ENCODE measurements at places on chromosomes 4 and X.

DNA sequence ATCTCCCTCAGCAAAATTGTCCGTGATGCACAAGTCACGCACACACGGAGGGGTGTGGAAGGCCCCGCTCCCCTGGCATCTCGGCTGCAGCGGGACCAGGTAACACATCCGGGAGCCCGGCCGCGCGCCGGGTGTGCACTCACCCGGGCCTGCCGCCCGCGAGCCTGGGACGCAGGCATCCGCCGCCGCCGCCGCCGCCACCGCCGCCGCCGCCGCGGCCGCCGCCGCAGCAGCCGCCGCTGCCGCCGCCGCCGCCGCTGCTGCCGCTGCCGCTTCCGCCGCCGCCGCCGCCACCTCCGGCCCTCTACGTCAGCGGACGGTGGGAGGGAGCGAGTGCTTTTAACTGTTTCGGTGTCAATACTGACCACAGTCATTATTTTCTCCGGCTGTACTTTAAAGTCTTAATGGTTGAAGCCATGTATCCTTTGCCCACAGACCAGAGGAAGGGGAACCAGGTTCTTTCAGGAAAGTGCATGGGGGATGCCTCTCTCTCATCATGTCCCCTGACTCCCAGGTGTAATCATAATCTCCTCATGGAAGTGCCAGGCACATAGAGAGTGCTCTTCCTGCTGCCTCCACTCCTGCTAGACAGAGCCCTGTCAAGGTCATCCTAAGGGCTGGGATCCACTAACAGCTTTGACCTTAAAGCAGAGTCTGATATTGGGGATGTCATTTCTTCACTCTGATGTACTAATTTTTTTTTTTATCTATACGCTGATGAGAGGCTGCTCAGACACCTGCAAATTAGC lies 38.0 kb downstream of the MAGEE2 start:
- DNase-seq = peak; percentile 50

DNA sequence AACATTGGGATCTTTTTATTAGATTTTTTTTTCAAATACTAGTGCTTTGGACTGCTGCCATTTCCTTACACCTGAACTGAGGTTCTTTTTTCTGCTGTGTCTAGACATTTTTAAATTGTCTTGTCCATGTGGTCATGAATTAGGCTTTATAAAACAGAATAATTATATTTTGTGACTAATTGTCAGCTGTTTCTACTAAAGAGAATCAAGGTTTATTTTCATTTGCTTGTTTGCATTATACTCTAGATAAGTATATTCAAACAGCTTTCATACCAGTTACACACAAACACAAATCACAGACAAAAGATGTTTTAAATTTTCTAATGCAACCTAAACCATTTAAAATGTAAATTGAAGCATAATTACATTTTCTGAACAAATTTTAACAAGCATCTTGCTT lies 194.7 kb downstream of the GALNTL6 start:
- DNase-seq = no peak

DNA sequence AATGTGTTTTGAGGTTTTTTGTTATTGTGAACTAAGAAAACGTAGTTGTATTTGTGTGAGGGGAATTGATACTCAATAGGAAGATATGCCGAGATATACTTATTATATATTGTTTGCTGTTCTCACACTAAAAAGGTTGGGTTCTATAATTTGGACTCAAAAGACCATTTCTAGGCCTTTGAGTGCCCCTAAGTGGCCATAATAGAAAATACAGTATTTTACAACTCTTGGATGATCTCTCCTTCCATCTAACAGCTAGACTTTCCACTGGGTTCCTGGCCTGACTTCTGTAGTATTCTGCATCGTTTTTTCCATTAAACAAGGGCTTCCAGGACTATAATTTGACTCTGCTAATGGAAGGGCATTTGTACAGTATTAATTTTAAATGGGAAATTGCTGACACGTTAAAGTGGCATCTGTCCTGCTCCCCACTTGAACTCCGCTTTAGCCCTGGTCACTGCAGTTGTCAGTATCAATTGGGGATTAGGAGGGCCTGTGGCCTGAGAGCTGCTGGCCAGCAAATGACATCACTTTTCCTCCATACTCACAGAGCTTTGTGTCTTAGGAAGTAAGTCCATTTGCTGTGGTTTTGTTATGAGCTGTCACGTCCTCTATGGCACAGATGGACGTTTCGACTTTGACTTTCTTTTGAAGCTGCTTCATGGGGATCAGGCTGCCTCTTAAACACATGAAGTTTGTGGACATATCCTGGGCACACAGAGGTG lies 176.9 kb downstream of the SLIT2 start:
- DNase-seq = peak; percentile 35

- DNase-seq = no peak
Measured at GRCh38 chr4:121242188-121242750, 78.1 kb upstream of the TNIP3 start.

DNA sequence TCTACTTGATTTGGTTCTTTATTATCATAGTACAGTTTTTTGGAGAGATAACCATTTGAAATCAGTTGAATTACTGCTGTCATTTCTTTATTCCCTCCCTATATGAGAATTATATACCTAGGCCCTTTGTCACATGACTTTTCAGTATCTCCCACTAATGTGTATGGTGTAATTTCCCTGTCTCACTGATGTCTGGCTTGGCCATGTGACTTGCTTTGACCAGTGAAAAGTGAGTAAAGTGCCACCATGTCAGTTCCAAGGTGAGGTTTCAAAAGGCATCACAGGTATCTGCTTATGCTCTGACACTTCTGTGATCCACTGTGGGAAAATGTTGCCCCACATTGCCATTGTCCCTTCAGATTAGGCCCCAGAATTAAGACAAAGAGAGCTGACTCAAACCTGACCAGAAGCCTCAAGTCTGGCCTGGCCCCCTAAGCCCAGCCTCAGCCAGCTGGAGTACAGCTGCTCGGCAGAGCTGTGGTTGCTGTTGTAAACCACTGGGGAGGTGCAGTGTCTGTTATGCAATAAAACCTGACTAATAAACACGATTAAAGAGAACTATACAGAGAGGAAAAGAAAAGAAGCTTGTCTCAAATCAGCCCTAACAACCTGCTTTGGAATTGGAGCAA lies 27.5 kb downstream of the SETD7 start:
- peak; percentile 80 for DNase-seq

GRCh38 chrX:133590703-133591505 lies 175.6 kb upstream of the GPC4 start:
- DNase-seq = peak; percentile 6

DNA sequence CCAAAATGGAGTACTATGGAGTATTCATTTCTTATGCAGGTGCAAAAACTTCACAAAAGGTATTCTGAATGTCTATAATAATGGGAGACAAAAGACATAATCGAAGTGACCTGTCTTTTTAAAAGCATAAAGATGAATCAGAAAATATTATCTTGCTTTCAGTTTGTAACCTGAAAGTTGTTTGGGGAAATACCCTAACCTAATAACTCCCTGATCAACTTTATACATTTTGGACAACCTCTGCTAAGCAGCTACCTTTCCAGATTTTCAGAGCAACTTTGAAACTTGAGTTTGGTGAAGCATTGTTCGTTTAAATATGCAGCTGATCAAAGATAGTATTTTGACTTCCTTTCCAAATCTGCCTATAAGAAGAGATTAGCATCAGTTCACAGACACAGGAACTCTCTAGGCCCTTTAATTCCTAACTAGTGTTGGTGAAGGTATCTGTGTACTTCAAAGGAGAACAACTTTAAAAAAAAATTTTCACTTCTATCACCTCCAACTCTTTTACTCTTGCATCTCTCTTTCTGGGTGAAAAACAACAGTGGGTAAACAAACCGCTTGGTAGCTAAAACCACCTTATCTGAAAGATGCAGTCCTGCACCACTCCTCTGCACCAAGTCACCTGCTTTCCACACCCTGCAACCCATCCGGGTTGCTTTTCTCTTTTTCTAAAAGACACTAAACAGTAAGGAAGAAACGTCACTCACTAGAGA lies 26.5 kb downstream of the CD40LG start:
- DNase-seq = no peak

DNA sequence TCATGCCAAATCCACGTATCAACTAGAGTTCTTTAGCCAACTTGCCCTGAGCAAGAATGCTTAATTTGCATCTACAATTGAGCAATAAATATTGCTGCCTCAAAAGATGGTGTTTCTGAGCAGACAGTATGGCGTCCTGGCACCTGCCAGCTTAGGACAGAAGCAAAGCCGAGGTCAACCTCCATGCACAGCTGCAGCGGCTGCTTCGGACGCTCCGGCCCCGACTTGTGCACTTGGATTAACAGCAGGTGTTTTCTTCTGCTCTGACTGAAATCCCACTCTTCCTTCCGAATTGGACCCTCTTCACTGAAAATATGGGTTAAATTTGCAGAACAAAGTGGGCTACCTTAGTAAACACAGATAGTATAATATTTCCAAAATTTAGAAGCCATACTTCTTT lies 215.2 kb upstream of the ETNPPL start:
- DNase-seq = no peak

DNA sequence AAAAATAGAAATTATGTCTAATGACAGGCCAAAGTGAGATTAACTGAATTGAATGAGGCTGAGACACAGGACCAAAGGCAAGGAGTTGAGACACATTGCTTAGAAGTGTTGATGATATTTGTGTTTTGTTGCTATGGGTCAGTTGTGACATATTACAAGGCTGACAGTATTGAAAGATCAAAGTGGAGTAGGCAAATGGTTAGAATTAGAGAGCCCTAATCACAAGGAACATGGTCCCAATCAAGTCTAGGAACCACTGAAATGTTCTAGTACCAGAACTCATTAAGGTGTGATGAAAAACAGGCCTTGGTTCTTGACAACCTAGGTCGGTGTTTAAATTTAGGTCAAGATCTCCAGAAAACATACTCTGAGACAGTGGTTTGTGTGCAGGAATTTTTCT lies 896.3 kb upstream of the HS3ST1 start:
- no peak for DNase-seq

GRCh38 chr4:99665983-99666382 lies 8.4 kb upstream of the C4orf54 start:
- DNase-seq = no peak

DNA sequence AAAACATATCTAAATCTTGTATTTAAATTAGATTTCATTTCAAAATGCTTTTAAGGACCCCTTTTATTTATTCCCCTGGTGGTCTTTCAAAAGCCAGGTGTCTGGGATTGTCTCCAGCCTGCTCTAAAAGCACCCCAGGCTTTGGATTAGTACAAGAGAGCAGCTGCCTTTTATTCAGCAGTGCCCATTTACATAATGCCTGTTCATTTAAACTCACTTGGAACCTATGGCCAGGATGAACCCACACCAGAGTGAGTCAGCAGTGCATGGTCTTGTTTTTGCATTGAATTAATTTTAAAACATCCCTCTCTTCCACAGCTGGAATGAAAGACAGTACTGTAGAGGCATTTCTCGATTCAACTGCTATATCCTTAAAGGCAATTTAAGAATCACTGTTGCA lies 64.1 kb upstream of the TENM3 start:
- peak; percentile 45 for DNase-seq

- no peak for DNase-seq
Measured at GRCh38 chrX:56763556-56764152, 34.6 kb downstream of the NBDY start.

DNA sequence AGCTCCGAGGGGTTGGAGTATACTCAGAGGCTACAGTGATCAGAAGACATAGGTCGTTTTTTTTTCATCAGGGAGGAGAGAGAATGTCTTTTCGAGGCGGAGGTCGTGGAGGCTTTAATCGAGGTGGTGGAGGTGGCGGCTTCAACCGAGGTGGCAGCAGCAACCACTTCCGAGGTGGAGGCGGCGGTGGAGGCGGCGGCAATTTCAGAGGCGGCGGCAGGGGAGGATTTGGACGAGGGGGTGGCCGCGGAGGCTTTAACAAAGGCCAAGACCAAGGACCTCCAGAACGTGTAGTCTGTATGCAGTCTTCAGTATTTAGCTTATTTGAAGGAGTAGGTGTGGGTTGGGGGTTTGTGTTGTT lies 500 bp downstream of the GAR1 start:
- DNase-seq = no peak

DNA sequence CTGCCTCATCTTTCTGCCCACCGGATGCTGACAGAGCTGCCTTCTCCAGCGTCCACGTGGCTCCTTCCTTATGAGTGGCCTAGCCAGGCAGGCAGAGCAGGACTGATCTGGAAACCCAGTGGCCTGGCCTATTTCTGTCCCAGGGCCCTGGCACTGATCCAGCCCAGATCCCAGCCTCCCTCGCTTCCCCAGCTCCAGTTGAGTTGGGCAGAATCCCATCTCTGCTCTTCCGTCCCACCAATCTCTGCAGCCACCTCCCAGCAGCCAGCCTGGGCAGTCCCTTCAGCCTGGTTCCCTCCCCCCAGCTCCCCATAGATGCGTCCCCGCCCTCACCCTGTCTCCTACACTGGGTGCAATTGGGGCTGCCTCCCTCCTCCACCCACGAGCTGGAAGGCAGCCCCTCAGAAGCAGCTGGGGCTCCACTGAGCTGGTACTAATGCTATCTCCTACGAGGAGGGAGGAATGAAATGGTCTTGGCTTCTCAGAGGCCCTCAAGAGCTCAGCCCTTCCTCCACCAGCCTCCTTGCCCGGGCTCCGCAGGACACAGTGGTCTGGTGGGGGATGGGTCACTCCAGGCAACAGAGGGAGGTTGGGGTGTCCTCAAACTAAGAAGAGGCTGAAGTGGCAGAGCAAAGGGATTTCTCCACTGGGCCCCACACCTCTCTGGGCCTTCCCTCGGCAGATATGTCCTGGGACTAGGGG lies 94.2 kb downstream of the PJA1 start:
- DNase-seq = peak; percentile 65

DNA sequence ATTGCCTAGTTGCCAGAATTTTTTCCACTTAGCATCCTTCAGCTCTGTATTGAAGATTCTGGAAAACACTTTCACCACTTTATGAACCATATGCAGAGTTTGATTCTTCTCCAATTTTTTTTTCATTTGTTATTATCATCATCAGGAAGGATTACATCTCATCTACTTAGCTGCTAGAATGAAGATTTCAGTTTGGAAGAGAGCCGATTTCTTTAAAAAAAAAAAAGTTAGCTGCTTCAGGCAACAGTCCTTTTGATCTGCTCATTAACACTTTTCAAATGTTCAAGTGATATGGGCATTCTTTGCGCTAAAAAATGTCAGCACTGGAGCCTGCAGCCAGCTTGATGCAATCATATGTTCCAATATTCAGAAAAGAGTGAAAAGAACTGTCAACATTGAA lies 76.2 kb downstream of the ANTXR2 start:
- peak; percentile 27 for DNase-seq

DNA sequence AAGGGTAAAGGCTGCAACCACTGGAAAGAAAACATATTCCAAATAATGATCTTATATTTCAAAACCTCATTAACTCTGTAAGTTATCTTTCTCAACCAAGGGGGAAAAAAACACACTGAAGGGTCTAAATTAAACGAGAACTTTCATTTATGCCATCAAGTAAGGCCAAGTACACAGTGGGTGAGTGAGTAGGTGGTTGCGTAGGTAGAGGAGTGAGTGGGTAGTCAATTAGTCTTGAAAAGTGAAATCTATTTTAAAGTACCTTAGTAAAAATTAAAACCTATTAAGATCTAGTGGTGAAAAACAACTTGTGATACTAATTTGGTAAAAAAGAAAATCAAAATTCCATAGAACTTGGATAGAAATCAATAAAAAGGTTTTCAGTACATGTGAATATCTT lies 3.5 kb downstream of the CASK start:
- DNase-seq = no peak

- no peak for DNase-seq
Measured at GRCh38 chr4:21041708-21042107, 341.4 kb downstream of the PACRGL start.

Measured in tongue (tissue), 3 donors.